NCI-H1436 treated with DMSO at 0.1 percent for 48 hours (cell line): ENCODE measurements at places on chromosomes 5 and 9.

GRCh38 chr5:112551419-112552032 is 132.4 kb upstream of the EPB41L4A start:
- peak; percentile 39 for DNase-seq

DNA sequence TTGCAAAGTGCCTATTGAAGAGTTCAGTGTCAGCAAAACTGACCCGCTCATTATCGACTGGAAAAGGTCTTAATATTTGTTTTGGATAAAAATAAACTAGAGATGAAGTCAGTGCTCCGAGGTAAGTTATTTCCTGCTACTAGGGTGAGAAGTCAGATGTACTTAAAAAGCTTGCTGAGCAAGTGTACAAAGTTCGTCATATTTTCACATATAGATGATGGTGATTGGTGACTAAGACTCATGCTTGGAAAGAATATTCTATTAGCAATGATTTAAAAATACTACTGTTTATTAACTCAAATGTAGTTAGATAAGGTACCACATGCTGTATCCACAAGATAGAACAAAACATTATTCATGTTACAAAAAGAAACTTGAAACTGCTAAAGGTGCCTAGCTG is 643.7 kb downstream of the GABRG2 start:
- no peak for DNase-seq

DNA sequence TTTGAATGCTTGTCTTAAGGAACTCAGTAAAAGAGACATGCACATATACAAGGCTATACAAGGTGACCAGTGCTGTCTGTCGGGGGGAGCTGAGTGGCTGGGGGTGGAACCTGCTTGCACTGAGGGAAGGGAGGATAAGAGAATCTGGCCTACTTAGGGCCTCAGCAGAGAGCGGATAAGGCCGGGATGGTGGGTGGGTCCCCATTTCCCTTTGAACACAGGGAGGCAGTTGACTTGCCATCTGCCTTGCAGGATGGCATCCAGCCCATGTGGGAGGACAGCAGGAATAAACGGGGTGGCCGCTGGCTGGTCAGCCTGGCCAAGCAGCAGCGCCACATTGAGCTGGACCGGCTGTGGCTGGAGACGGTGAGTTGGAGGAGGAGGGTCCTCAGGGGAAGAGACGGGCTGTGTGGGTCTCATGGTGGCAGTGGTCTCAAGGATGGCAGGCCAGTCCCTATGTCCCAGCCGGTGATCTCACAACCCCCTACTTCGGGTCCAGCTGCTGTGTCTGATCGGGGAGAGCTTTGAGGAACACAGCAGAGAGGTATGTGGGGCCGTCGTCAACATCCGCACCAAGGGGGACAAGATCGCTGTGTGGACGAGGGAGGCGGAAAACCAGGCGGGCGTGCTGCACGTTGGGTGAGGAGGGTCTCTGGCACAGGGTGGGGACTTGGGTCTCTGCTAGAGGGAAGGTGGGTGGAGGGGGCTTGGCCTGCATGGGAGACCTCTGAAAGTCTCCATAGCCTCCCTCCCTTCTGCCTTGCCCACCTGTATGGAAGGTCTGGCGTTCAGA is 2.2 kb upstream of the TSPAN17 start:
- DNase-seq: no peak

GRCh38 chr9:97559111-97559514 is 57.6 kb downstream of the TMOD1 start:
- DNase-seq: no peak

DNA sequence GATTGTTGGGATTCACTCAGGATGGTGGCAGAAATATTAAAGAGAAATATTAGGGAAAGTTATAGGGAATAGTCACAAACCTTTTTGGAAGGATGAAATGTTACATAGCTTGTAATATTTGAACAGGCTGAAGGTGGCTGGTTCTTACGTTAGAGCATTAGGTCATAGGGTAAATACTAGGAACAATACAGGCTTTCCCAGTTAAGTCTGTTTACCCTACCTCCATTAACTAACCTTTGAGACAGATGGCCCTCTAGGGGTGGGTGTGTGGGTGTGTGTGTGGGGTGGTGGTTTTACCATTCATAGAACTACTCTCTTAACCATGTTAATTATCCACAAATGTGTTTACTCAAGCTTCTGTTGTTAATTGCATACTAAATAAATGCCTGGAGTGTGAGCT is 94.3 kb upstream of the STK32A start:
- peak; percentile 6 for DNase-seq

GRCh38 chr9:134617836-134618162 is 23.8 kb upstream of the COL5A1 start:
- DNase-seq: no peak

DNA sequence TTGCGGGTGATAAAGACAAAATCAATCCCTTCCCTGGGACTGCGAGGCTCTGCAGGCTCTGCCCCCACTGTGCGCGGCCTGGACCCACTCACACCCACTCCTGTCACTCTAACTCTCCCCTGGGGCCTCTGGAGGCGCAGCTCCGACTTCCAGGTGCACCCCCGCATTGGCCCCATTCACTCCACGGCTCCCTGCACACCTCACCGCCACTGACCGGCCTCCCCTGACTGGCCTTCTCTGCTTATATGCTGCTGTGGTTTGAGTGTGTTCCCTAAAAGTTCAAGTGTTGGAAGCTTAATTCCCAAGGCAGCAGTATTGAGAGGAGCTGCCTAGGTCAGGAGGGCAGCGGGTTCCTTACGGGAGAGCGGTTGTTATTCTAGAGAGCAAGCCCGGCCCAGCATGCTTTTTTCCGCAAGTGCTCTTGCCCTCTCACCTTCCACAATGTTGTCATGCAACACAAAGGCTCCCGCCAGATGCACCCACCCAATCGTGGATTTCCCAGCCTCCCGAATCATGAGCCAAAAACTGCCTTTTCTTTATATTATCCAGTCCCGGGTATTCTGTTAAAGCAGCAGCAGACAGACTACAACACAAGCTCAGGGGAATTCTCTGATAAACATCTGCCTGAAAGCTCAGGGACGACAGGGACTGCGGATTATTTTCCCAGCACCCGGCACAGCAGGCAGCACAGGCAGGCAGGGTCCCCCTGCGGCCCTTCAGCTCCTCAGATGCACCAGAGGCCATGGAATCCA is 73.5 kb upstream of the LRRTM2 start:
- DNase-seq: no peak

DNA sequence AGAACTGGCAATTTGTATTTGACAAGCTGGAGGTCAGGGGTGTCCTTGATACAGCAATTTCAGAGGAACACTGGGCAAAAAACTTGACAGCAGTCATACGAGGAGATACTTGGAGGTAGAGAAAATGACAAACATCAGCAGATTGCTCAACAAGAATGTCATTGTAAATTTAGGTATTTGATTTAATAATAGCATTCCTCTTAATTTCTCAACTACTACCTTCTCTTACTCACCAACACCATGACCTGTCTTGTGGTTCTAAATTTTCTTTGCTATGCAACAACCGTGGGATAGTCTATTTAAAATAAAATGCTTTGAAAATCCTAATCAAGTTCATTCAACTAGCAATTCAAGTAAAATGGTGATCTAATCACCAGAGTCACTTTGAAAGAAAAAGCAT is 128.4 kb downstream of the DNAH5 start:
- no peak for DNase-seq

- DNase-seq: no peak
Measured at GRCh38 chr9:123742009-123742767, 187.7 kb downstream of the DENND1A start.

DNA sequence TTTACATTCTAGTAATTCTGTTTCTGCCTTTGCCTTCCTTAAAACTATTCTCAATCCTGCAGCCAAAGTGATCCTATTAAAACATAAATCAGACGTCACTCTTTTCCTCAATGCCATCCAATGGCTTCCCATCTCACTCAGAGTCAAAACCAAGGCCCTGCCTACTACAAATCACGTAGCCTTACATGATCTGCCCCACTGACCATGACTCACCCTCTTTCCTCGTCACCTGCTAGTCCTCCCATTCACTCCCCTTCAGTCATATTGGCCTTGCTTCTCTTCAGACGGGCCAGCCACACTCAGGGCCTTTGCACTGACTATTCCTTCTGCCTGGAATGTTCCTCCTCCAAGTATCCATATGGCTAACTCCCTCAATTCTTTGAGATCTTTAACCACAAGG is 39.0 kb upstream of the DMXL1 start:
- no peak for DNase-seq

DNA sequence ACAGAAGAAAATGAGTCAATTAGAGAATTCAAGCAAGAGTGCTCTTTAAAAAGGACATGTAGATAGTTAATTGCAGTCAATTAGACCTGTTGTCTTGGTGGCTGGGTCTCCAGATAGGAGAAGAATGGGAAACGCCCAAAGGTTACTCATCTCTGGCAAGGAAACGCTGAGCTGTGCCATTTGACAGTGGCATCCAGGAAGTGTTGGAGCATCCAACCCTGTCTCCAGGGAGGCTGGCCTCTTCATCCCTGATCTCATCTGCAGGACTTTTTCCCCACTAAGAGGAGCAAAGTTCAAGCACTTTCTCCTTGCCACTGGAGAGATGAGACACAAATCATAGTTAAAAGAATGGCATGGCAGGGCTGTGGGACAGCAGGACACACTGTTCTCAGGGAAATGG is 111.7 kb upstream of the MSX2 start:
- no peak for DNase-seq

- DNase-seq: no peak
Measured at GRCh38 chr5:144030904-144031303, 139.6 kb downstream of the YIPF5 start.

GRCh38 chr9:121718501-121718900 is 67.1 kb downstream of the DAB2IP start:
- DNase-seq: no peak

- no peak for DNase-seq
Measured at GRCh38 chr9:137960496-137960895, 82.9 kb downstream of the CACNA1B start.

DNA sequence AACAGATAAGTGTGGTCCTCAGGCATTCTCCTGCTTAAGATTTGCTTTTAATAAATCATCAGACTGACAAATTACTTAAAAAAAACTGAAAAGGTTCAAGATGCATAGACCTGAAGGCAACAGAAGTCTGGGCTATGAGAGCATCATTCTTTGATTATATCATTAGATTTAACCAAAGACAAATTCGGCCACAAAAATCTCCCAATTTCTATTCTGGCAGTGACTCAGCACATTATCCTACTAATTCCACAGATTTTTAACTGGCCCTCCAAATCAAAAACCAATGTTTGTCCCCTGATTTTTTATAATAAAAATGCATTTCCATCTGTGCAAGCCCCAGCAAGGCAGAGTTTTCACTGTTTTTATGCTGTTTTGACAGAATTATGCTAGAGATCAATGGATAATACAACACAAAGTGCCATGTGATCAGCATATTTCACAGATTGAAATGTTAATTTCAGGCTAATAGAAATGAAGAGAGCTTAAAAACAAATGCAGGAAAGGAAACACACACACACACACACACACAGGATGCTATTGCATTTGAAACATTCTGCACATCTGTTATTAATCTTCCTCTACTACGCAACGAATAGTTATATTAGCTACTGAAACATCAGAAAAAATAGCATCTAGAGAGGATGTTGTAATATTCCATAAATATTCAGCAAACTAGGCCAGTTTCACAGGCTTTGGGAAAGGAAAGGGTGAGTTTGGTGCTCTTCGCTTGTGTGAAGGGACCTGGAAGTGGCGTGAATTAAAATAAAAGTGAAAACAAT is 177.6 kb upstream of the ST8SIA4 start:
- DNase-seq: no peak

GRCh38 chr5:132840896-132841295 is 10.4 kb upstream of the SHROOM1 start:
- DNase-seq: no peak
